Left renal cortex interstitium (tissue), 4 donors: ENCODE measurements at places on chromosomes 3 and 15.

- peak; percentile 32 for DNase-seq
These were observed 16.1 kb upstream of the AHSG start for GRCh38 chr3:186596568-186597287.

GRCh38 chr3:43773273-43774094 is 82.7 kb downstream of the ABHD5 start:
- DNase-seq: no peak

- DNase-seq: no peak
These were observed 39.1 kb downstream of the SMAD3 start for GRCh38 chr15:67104510-67104909.

GRCh38 chr3:151403246-151403645 is 18.7 kb upstream of the P2RY12 start:
- no peak for DNase-seq

GRCh38 chr3:72995337-72995736 is 1.3 kb upstream of the PPP4R2 start:
- DNase-seq: no peak

DNA sequence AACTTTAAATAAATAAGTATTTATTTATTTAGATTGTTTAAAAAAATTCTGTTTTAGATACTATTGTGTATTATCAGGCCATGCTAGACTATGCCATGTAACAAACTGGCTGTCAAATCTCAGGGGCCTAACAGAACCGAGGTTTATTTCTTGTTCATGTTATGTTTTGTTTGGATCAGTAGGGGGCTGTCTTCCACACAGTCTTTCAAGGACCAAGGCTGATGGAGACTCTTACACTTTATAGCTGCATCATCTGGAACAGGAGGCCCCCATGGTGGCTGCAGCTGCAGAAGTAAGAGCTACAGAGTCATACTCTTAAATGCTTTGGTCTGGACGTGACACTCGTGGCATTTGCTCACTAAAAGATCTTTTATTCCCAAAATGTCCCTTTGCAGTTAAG is 33.0 kb upstream of the ARL14 start:
- no peak for DNase-seq

DNA sequence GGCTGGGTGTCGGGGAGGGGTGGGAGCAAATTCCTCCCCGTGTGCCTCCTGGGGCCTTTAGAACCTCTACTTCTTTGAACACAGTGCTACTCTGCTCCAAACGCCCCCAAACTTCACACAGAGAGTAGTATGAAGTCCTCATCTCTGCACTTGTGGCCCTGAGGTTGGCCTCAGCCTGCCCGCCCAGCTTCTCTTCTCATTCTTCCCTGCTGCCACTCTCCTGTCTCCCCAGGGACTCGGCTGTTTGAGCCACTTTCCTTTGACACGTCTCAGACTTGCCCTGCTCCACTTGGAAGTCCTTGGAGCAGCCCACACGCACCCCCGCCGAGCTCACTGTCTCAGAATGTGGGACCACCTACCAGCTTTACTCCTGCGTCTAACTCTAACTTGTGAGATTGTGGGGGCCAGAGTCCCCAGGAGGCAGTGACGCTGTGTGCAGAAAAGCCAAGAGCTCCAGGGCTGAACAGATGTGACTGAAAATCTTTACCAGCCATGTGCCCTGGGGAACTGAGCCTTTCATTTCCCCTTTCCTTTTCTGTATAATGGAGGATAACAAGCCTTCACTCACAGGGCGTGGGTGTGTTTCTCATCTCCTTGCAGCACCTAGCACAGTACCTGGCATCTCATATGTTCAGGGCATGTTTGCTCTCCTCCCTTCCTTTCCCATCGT is 233.6 kb upstream of the CTDSPL start:
- DNase-seq: no peak

- no peak for DNase-seq
These were observed 41.8 kb downstream of the CBLB start for GRCh38 chr3:105826778-105827634.

- DNase-seq: no peak
These were observed 848 bp upstream of the GOLGA8B start for GRCh38 chr15:34584330-34584668.
